Stimulated activated CD8-positive, alpha-beta memory T cell treated with anti-CD3 and anti-CD28 coated beads, Interleukin-4, amount 100 ng/mL, for 1 hour (primary cell): ENCODE measurements at places on chromosomes 5 and 9.

GRCh38 chr5:87170799-87171198 is 96.9 kb upstream of the RASA1 start:
- no peak for DNase-seq

DNA sequence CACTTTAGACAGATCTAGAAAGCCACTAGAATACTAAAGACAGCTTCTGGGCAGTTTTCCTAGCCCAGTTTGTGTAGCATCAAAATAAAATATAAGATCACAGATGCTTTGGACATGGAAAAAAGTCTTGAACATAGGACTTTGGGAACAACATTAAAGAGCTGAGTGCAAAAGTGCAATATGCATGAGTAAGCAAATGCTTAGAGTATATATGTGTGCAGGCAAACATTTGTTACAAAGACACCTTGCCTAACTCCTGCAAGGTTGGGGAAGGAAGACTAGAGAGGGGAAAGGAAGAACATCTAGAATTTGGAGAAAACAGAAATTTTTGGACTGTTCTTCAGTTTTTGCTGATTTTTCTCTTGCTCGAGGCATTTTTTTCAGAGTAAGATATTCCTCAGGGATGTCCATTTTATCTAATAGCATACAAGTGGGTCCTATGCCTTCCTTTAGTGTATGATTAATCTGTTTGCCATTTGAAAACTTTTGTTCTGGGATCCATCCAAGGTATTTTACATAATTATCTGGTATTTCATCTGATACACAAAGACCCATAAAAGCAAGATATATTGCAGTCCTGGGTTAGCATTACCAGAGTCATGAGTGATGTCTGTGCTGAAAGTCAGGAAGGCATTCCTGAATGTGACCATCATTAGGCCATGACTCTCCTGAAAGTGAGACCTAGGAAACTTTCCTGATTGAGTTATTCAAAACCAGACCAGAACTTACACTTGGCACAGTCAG is 142.0 kb upstream of the RGMB start:
- no peak for DNase-seq

- no peak for DNase-seq
Observed at GRCh38 chr5:42490831-42491230, 67.6 kb downstream of the GHR start.

DNA sequence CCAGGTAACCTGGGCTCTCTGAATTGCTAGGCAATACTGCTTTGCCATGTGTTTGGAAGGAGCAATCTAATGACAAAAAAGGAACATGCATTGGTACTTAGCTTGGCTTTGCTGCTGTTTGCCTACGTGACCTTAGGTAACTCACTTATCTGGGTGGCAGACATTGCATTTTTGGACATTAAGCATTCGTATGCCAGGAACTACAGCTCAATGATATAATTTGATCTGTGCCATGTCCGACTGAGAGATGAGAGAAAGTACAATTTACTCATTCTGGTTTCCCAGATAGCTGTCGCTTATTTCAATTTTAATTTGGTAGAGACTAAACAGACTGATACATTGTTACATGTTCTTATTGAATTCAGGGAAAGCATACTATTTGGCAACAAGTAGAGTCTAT is 63.2 kb upstream of the FRRS1L start:
- no peak for DNase-seq
